ENCODE measurements at places on chromosomes 3 and 15. TPM values are rescaled to one million over a fixed set of nuclear protein-coding genes. Genes with fewer than 3 reads are reported as not detected.

GRCh38 chr3:124976383-124976782, 41.8 kb upstream of the MUC13 start:
- no peak for DNase-seq
- H3K27ac ChIP-seq, result no peak overlapping the region
- no peak overlapping the region for H3K4me3 ChIP-seq
- no peaks in the 10 kb centered on the region for H3K27me3 ChIP-seq
- H3K36me3 ChIP-seq, result no peaks in the 10 kb centered on the region

- H3K4me1 ChIP-seq, result no peaks in the 10 kb centered on the region
- DNase-seq, result no peak
- H3K27ac ChIP-seq, result no peak overlapping the region
These were observed 19.1 kb downstream of the TRNT1 start for GRCh38 chr3:3145831-3146230.

DNA sequence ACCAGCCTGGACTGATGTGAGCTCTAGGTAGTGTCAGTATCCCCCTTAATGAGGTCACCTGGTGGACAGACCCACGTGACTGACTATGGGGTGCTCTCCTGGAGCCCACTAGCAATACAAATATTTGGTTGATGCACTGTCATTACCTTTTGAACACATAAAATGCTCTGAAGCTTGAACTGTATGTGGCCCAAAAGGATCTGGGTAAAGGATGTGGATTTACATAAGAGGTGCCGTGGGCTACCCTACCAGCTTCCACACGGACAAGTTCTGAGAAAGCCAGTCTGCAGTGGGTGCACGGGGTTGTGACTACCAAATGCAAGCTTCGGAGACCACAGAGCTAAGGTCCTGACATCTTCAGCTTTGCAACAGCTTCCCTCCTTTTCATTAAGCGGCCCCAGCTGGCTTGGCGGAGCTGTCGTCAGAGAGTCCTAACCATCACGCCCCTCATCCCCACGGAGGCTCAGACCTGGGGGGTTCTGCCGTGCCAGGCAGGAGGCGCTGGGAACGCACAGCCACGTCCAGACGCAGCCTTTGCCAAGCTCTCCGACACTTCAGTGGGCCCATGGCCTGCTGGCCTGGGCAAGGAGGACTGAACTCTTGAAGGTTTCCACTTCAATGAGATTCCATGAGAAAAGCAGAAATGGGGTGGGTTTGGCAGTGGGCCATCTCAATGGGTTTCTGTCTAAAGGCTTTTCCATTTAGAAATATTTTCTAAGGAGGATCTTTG, 228.3 kb downstream of the ADAMTS17 start:
- no peak overlapping the region for H3K4me3 ChIP-seq
- H3K27ac ChIP-seq, result peak overlapping the region; percentile 94
- H3K27me3 ChIP-seq, result no peaks in the 10 kb centered on the region
- DNase-seq, result no peak

GRCh38 chr15:32053719-32054118, 23.4 kb downstream of the CHRNA7 start:
- H3K36me3 ChIP-seq, result no peaks in the 10 kb centered on the region
- no peaks in the 10 kb centered on the region for H3K27me3 ChIP-seq
- H3K4me1 ChIP-seq, result no peaks in the 10 kb centered on the region
- no peak overlapping the region for H3K27ac ChIP-seq
- no peak overlapping the region for H3K4me3 ChIP-seq

Gene MESP2
- total RNA-seq, result not detected

DNA sequence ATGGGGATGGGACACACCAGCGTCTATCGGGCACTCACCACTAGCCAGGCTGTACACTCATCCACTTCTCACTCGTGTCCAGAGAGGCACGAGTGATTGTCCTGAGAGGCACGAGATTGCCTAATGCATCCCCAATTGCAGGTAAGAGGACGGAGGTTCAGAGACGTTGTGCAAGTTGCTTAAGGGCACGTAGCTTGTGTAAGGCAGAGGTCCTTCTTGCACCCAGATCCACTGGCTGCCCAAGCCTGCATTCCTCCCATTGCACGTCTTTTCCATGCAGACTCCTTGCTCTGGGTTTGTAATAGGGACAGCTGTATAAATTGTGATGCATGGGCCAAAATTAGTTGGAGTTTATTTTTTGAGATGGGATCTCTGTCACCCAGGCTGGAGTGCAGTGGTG, 264.3 kb downstream of the PLCL2 start:
- no peaks in the 10 kb centered on the region for H3K27me3 ChIP-seq
- no peak for DNase-seq
- no peak overlapping the region for H3K4me3 ChIP-seq
- H3K36me3 ChIP-seq, result no peaks in the 10 kb centered on the region
- H3K27ac ChIP-seq, result no peak overlapping the region

DNA sequence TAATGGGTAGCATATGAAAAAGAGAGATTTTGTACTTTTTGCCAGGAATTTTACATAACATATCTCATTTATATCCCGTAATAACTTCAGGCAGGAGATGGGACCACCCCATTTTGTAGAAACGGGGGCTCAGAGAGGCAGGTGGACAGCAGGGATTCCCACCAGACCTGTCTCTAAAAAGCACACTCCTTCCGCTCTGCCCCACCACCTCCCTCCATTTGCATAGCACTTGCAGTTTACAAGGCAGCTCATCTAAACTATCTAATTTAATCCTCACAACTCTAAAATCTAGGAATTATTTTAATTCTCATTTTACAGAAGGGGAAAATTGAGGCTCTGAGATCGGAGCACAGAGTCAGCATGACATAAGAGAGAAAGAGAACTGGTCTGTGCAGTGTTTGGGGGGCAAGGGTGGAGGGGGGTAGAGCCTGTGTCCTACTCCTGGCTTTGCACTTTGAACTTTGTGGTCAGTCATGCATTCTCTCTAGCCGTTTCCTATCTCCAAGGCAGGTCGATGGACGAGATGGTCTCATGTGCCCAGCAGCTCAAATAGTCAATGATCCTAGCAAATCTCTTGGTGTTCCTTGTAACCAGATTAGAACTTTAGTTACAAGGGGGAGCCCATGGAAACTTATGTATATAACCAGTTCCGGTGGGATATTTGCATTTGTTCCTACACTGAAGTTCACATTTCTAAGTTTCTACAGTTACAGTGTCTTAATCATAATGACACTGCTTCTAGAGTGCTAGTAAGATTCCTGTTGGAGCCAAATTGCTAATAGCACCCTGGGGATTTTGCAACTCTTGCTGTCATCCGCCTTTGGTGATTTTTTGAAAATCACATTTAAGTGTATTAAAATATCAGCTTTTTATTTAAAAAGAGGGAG, 18.6 kb downstream of the CRYGS start:
- H3K4me1 ChIP-seq, result no peaks in the 10 kb centered on the region
- DNase-seq, result no peak
- H3K36me3 ChIP-seq, result no peaks in the 10 kb centered on the region
- no peaks in the 10 kb centered on the region for H3K27me3 ChIP-seq
- no peak overlapping the region for H3K4me3 ChIP-seq

GRCh38 chr3:56800832-56801661, 702 bp downstream of the ARHGEF3 start:
- no peaks in the 10 kb centered on the region for H3K36me3 ChIP-seq
- no peaks in the 10 kb centered on the region for H3K27me3 ChIP-seq
- no peak for DNase-seq
- H3K27ac ChIP-seq, result peak overlapping the region; percentile 74

DNA sequence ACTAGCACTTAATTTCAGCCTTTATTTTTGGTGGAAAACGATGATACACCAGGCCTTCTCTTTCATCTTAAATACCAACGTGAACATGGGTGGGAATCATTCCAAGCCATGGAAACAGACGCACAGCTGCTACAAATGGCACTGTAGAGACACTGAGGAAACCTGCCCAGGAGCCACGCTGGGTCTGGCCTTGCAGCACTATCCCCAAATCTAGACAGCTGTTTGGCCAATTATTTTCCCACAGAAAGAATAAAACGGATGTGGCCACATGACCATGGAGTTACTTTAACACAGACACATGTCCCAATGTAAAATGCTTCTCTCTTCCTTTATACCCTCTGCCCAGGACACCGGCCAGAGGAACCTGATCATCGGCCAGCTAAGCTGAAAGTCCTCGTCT, 83.6 kb upstream of the OCA2 start:
- H3K27me3 ChIP-seq, result no peaks in the 10 kb centered on the region
- H3K36me3 ChIP-seq, result peaks cover 59% of the 10 kb centered on the region

DNA sequence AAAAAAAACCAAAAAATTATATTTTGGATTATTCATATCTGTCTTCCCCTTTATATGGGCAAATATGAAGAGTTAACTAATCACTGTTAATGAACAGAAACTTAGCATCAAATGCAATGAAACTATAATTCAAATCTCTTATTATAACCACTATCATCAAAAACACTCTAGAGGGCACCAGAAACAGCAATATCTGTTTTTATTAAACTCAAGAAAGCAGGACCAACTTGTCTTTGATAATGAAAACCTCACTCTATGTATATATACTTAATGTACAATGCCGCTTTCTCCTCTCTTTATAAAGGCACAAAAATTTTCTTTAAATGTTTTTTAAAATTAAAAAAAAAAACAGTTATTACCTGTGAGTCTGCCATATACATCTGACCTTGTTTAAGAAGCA, 92.7 kb downstream of the UACA start:
- H3K27me3 ChIP-seq, result no peaks in the 10 kb centered on the region
- H3K4me1 ChIP-seq, result no peaks in the 10 kb centered on the region
- no peak overlapping the region for H3K27ac ChIP-seq
- no peak for DNase-seq
- H3K4me3 ChIP-seq, result no peak overlapping the region

DNA sequence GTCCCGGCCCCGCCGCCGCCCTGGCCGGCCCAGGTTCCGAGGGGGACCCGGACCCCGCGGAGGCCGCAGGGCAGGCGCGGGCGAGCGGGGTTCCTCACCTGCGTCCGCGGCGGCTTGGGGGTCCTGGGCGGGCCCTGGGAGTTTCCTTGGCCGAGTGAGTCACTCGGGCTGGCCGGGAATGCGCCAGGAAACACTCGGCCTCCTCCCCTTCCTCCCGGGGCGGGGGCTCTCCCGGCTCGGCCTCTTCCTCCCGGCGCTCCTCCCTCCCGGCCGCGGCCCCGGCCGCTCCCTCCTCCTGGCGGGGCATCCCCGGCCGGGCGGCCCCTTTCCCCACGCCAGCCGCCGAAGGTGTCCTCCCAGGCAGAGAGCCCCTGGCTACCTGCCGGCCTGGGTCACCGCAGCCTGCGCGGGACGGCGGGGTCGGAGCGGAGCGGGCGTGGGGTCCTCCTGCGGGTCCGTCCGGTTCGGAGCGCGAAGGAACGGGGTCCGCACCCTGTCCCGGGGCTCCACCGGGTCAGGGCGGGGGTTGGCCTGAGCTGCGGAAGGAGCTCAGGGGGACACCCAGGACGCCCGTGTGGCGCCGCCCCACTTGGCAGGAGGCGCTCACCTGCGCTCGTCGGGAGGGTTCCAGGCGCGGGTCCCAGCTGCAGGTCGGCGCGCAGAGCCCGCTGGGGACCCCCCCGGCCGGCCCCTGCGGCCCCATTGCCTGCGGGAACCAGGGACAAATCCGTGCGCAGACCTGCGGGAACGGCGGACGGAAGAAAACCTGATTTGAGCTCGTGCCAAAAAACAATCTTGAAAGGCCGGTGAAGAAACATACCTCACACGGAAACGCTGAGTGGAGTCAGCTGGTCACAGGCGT, at the start of gene CYFIP1:
TSS of gene CYFIP1 (minus strand) at position 180 of the 862 bp plus-strand sequence. CDS start 33,083 bp downstream, outside the sequence.
- peak; percentile 69 for DNase-seq
- no peaks in the 10 kb centered on the region for H3K36me3 ChIP-seq
- H3K4me3 ChIP-seq, result peak within 1 kb of the TSS; percentile 76
- no peaks in the 10 kb centered on the region for H3K27me3 ChIP-seq
- peak within 1 kb of the TSS; percentile 91 for H3K27ac ChIP-seq
- peaks cover 22% of the 10 kb centered on the region for H3K4me1 ChIP-seq

DNA sequence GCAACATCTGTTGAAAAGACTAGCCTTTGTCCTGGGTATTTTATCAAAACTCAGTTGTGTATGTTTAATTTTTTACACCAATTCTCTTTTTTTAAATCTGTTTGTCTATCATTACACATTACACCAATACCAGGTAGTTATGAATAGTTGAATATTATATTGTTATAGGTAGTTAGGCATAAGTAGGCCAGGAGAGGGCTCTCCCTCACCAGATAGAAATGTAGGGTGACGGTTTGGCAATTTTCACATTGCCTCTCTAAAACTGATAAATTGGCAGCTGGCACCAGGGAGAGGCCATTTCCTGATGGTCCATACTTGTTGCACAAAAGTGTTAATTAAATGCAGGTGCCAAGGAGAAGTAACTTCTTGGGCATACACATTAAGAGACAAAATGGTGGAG, 483.1 kb upstream of the EPHA6 start:
- DNase-seq, result no peak
- no peaks in the 10 kb centered on the region for H3K4me1 ChIP-seq
- H3K27ac ChIP-seq, result no peak overlapping the region
- H3K4me3 ChIP-seq, result no peak overlapping the region
- no peaks in the 10 kb centered on the region for H3K27me3 ChIP-seq

GRCh38 chr15:57215326-57215725, 161.0 kb upstream of the CGNL1 start:
- peak overlapping the region; percentile 31 for H3K27ac ChIP-seq
- H3K36me3 ChIP-seq, result no peaks in the 10 kb centered on the region
- H3K4me1 ChIP-seq, result peaks cover 32% of the 10 kb centered on the region
- H3K4me3 ChIP-seq, result no peak overlapping the region

DNA sequence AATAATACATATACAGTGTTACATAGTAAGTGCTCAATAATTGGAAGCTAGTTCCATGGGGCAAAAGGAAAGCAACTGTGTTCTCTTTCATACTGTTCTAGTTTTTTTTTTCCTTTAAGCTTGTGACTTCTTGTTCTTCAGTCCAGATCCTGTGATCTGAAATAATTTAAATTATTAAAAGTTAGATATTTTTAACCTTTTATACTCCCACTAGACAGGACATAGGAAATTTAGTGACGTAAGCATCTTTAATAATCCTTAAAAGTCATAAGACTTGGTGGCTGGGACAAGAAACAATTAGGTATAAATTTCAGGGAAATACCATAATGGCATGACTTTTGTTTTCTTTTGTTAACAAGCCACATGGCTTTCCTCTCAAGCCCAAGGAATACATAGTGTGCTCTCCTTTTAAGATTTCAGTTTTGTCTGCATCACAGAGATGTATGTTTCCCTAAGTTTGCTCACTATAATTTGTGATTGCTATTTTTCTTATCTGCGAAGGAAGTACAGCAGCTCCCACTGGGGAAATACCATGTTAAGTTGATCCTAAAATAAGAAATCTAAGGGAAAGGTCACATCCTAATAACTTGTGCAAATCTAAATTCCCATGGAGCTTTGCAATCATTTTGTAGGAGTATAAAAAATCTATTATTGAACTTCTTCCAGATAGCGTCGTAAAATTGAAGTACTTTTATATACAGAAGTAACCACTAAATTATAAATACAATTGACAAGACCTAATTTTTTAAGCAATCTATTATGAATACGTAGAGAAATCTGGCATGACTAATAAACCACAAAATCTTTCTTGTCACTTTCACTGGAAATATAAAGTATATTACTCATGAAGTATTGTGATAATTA, 30.1 kb downstream of the PPARG start:
- peaks cover 5% of the 10 kb centered on the region for H3K4me1 ChIP-seq
- H3K27ac ChIP-seq, result no peak overlapping the region
- DNase-seq, result no peak
- no peaks in the 10 kb centered on the region for H3K36me3 ChIP-seq

GRCh38 chr3:103818800-103819199, 1384.0 kb downstream of the ZPLD1 start:
- DNase-seq, result no peak
- no peak overlapping the region for H3K27ac ChIP-seq
- no peaks in the 10 kb centered on the region for H3K27me3 ChIP-seq
- no peaks in the 10 kb centered on the region for H3K4me1 ChIP-seq

Data from tibial nerve (tissue), 4 donors.